ENCODE measurements at places on chromosomes 12 and 14.

DNA sequence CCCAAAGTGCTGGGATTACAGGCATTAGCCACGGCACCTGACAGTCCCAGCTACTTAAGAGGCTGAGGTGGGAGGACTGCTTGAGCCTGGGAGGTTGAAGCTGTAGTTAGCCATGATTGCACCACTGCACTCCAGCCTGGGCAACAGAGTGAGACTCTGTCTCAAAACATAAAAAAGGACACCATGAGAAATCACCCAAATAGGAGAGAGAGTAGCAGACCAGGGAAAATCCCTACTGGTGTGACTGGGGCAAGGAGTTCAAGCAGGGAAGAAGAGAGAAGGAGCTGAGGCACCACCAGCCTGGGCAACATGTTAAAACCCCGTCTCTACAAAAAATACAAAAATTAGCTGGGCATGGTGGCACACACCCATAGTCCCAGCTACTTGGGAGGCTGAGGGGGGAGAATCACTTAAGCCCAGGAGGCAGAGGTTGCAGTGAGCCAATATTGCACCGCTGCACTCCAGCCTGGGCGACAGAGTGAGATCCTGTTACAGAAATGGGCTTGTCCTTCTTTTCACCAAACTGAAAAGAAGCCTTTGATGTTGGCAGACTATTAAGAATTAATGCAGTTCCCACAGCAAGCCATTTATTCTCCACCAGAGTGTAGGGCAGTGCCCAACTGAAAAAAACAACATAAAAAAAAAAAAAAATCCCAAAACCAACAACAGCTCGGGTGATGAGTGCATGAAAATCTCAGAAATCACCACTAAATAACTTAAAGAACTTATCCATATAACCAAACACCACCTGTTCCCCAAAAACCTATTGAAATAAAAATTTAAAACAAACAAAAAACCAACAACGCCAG lies 4.5 kb upstream of the SRSF9 start:
- no peak for DNase-seq

- DNase-seq, result no peak
Observed at GRCh38 chr14:36502558-36503508, 17.2 kb downstream of the NKX2-1 start.

DNA sequence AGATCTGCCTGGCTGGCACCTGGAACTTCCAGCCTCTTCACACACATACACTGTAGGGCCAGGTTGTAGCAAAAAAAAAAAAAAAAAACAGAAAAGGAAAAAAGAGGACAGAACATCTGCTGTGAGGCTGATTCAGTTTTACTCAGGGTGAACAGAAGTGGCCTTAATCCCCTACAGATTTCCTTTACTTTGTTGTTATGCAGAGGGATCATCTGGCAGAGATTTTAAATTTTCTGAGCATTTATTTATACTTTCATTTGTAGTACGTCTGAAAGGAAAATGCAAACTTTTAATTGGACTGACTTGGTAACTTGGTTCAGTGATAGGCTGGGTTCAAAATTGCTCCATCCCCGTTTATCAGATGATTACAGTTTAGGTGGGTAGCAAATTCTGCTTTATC lies 50.8 kb upstream of the PRICKLE1 start:
- DNase-seq, result no peak

DNA sequence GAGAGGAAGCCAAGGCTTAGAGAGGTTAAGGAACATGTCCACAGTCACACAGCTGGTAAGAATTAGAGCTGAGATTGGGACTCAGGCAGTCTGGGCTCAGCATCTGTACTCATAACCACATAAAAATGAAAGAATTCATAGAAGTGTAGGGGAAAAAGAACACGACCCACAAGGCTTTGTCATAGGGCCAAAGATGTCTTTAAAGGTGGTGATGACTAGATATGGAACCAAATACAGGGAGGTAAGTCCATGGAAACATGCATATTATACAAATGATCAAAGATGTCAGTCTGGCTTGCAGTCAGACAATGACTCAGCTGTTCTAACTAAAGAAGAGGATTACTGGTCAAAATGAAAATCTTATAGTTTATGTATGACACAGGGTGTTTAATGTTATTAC lies 7.2 kb upstream of the SSPN start:
- DNase-seq, result no peak

DNA sequence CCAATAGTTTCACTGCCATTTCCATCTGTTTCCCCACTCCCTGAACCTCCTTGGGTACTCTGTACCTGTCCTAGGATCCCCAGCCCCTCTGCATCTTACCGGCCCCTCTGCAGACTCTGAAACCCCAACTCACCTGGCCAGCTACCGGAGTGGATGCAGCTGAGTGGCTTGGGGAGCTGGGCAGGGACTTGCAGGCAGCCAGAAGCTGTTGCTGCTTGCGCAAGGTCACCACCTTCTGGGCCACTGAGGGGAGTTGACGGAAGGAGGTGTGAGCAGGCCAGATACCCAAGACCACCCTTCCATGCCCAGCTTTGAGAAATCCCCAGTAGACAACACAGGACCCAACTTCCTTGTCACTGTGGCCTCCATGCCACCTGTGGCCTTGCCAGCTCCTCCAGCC lies 6.3 kb downstream of the AGAP2 start:
- no peak for DNase-seq

DNA sequence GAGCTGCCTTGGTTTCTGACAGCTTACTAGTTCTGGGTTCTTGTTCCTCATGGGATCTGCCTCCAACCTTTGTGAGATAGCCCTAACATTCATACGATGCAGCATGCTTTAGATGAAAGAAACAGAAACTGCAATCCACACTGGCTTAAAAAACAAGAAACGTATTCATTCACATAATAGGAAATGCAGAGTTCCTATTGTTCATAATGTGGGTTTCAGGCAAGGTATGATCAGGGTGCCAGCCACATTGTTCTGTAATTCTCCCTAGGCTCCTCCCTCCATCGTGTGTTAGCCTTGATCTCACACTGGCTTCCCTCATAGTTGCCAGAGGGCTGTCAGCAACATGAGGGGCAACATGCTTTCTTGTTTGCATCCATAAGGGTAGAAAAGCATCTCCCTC lies 2.7 kb upstream of the CCDC63 start:
- DNase-seq, result no peak

GRCh38 chr12:105229371-105229770 lies 6.6 kb downstream of the APPL2 start:
- no peak for DNase-seq

GRCh38 chr12:5022465-5023061 lies 21.1 kb upstream of the KCNA5 start:
- peak; percentile 32 for DNase-seq

- DNase-seq, result peak; percentile 71
Observed at GRCh38 chr14:105168496-105168978, at the start of gene JAG2. TSS of gene JAG2 (minus strand) at chr14:105168776. CDS start at chr14:105168420, 356 bp downstream.

DNA sequence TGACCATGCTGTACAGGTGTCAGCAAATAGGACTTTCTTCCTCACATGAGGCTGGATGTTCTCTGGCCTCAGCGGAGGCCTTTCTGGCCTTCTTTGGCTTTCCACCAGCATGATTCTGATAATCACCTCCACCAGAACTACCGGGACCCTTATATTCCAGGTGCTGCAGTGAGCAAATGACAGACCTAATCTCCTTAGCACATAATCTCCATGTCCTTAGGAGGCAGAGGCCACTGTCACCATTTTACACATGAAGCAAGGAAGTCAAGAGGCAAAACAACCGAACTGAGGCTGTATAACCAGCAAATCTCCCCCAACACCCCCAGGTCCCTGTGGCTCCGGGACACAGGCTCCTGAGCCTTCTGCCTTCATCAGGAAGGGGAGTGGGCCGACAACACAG lies 91.2 kb downstream of the ITPK1 start:
- DNase-seq, result no peak

- DNase-seq, result no peak
Observed at GRCh38 chr12:129385637-129385990, 518.2 kb downstream of the TMEM132D start.

- DNase-seq, result no peak
Observed at GRCh38 chr14:92039063-92039718, 668 bp downstream of the TRIP11 start.

- no peak for DNase-seq
Observed at GRCh38 chr12:43308776-43309175, 243.2 kb downstream of the ADAMTS20 start.

- no peak for DNase-seq
Observed at GRCh38 chr12:466039-466438, 6.3 kb downstream of the B4GALNT3 start.

- DNase-seq, result no peak
Observed at GRCh38 chr12:102602521-102602920, 122.2 kb upstream of the IGF1 start.

- no peak for DNase-seq
Observed at GRCh38 chr14:92412912-92413311, 89.9 kb downstream of the SLC24A4 start.

DNA sequence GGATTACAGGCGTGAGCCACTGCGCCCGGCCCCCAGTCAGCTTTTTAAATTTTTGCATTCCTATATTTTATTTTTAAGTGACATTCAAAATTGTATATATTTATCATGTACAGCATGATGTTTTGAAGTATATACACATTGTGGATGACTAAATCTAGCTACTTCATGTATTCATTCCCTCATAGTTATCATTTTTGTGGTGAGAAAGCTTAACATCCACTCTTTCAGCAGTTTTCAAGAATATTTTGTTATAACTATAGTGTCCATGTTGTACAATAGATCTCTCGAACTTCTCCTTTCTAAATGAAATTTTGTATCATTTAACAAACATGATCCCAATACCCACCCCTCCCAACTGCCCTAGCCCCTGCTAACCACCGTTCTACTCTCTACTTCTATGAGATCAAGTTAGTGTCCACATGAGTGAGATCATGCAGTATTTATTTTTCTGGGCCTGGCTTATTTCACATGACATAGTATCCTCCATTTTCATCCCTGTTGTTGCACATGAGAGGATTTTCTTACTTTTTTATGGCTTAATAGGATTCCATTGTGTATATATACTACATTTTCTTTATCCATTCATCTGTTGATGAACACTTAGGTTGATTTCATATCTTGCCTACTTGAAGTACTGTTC lies 8.8 kb upstream of the HEBP1 start:
- no peak for DNase-seq

DNA sequence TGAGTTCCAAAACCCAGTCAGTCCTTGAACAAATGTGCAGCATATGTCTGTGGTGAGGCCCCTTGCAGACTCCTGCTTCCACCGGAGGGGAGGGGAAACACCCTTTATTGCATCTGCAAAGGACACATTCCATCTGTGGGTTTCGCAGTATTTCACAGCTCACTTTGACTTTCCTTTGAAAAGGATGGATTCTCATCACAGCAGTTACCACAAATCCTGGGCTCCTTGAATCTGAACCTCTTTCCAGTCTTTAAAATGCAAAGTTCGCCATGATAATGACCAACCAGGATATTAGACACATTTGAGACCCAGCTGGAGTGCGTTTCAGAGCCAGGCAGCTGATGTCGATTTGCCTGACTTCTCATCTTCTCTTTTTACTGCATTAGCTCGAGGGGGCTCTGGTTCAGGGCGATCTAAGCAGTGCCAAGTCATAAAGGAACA lies 242.4 kb downstream of the SLC15A4 start:
- no peak for DNase-seq

DNA sequence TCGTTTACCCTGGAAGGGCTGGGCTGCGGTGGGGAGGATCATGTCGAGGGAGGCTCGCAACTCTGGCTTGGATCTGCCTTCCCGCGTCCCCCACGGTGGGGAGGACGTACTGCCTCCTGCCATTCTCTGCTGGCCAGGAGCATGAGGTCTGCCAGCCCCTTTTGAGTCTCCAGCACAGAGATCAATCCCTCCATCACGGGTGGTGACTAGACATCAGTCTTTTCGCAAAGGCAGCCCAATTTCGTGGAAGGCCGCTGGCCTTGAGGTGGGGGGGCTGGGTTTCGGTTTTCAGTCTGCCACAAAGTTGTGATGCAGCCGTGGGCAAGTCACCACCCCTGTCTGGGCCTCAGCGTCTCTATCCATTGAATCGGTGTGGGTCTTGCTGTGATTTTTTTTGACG lies 62.2 kb downstream of the PRMT8 start:
- DNase-seq, result no peak

GRCh38 chr12:120118321-120119061 lies 1.9 kb upstream of the RAB35 start:
- DNase-seq, result no peak

- no peak for DNase-seq
Observed at GRCh38 chr14:80933282-80933681, 8.3 kb downstream of the CEP128 start.

DNA sequence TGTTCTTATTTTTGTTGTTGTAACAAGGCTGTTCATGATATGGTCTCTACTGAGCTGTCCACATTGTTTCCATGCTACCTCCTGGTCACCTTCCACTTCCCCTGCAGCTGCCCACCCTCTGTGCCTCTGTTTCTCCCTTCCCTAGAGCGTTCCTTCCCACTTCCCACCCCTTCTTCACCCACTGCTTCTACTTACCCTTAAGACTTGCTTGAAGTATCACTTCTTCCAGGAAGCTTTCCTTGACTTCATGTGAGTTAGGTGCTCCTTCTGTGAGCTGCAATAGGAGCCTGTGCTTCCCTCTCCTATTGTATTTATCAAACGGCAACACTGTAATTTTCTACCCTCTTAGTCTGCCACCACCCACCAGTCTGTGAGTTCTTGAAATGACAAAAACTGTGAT lies 286.8 kb upstream of the AMIGO2 start:
- no peak for DNase-seq

DNA sequence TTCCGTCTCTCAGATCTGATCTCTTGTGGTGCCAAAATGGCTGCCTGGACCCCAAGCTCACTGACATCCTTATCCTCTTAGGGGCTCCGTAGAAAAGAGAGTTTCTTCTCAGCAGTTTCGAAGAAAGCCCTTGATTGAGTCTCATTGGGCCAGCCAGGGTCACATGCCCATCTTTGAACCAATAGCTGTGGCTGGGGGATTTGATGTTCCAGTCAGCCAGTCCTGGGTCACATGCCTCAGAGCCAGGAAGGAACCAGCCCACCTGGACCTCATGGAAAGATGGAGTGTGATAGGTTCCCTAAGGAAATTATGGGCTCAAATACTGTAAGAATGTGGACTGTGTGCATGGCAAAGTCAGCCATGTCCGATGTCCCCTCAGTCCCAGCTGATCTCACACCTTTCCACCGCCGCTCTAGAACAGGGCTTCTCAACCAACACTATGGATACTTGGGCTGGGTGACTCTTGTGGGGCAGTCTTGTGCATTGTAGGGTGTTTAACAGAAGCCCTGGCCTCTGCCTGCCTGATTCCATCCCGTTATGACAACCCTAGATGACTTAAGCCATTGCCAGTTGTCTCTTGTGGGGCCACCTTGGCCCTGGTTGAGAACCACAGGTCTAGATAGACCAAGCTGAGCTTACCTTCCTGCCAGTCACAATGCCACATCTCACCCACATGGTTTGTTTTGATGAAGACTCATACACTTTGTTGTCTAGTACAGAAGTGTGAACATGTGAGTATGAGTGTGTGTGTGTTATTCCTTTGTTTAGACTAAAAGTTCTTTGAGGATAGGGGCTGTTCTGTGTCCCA lies 163.9 kb downstream of the ADGRD1 start:
- no peak for DNase-seq

DNA sequence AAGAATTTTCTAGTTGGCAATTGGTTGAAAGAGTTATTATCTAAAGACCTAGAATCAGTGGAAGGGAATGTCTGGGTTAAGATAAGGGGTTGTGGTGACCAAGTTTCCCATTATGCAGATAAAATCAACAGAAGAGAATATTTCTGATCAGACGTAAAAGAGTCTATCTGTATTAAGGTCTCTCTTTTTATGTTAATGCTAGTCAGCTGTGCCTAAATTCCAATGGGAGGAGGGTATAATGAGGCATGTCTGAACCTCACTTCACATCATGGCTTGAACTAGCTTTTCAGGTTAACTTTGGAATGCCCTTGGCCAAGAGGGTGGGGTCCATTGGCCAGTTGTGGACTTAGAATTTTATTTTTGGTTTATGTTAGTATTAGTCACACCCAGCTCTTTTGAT lies 34.3 kb upstream of the CHST11 start:
- no peak for DNase-seq

- DNase-seq, result peak; percentile 64
Observed at GRCh38 chr12:127162902-127163301, 1104.1 kb upstream of the TMEM132C start.
